ENCODE measurements at places on chromosomes 4 and X. TPM values are rescaled to one million over a fixed set of nuclear protein-coding genes. Genes with fewer than 3 reads are reported as not detected.

- no peaks in the 10 kb centered on the region for H3K36me3 ChIP-seq
- no peak overlapping the region for H3K27ac ChIP-seq
- DNase-seq = no peak
- H3K4me3 ChIP-seq = no peak overlapping the region
- H3K27me3 ChIP-seq = no peaks in the 10 kb centered on the region
- H3K4me1 ChIP-seq = no peaks in the 10 kb centered on the region
These were observed 2209.9 kb downstream of the PCDH7 start for GRCh38 chr4:32929796-32930699.

The SULT1E1 gene
- total RNA-seq = not detected

DNA sequence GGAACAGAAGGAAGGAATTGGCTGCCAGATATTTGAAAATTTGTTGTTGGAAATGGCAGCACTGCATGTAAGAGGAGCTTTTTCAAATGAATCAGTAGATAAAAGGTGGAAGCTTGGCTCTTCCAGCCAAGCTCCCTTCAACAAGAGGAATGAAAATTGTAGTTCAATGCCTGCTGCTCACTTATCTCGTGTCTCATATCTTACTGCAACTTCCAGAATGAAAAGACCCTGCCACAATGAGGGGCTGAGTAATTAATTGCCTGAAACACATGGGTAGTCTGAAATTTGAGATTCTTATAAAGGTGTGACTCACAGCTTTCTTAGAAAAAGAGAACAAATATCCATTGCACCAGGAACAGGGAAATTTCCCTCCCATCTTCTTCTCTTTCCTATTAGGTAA is 53.0 kb downstream of the HAND2 start:
- no peaks in the 10 kb centered on the region for H3K36me3 ChIP-seq
- H3K27me3 ChIP-seq = no peaks in the 10 kb centered on the region
- no peaks in the 10 kb centered on the region for H3K4me1 ChIP-seq
- no peak overlapping the region for H3K4me3 ChIP-seq
- no peak for DNase-seq

- no peaks in the 10 kb centered on the region for H3K36me3 ChIP-seq
- H3K27me3 ChIP-seq = no peaks in the 10 kb centered on the region
- peak overlapping the region; percentile 64 for H3K4me3 ChIP-seq
- peak overlapping the region; percentile 95 for H3K27ac ChIP-seq
- DNase-seq = peak; percentile 91
- H3K4me1 ChIP-seq = peaks cover 12% of the 10 kb centered on the region
These were observed 5.6 kb downstream of the FLNA start for GRCh38 chrX:154368630-154369448.

The WDFY3 gene
- 131 TPM for total RNA-seq

The SPIN2A gene
- not detected for total RNA-seq

The ATP8A1 gene
- total RNA-seq = 21.3 TPM

Data from uterus (tissue), 4 donors.